NCI-H1930 (cell line): ENCODE measurements at places on chromosomes 6 and 20.

- no peak for DNase-seq
These were observed 7.0 kb downstream of the MICAL1 start for GRCh38 chr6:109448615-109449014.

GRCh38 chr6:164996838-164997237 is 312.6 kb downstream of the C6orf118 start:
- DNase-seq = no peak

DNA sequence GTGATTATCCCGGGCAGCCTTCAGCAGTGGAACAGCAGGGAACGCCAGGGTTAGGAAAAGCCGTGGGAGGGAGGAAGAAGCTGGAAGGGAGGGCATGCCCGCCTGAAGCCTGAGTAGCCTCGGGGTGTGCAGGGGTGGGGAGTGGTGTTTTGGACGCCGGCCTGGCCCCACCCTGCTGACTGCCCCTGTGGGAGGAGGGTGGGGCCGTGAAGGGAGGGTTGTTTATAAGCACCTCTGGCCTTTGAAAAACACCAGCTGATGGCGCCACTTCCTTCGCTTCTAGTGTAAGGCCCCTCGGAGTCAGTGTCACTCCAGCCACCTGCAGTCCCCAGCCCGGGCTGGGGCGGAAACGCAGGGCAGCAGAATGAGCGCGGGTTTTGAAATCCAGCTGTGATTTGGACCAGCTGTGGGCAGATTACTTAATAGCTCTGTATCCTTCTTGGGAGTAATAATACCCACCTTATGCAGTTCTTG is 52.8 kb upstream of the BMP6 start:
- no peak for DNase-seq

GRCh38 chr20:12896180-12896579 is 112.6 kb upstream of the SPTLC3 start:
- no peak for DNase-seq

GRCh38 chr20:1646975-1647431 is 10.6 kb downstream of the SIRPG start:
- no peak for DNase-seq

GRCh38 chr6:133187657-133188453 is 53.3 kb upstream of the EYA4 start:
- no peak for DNase-seq

GRCh38 chr6:112044196-112044595 is 9.7 kb upstream of the CCN6 start:
- no peak for DNase-seq
